HT-29 (cell line): ENCODE measurements at places on chromosomes 13 and 19.
A peak's percentile ranks its signal among the peaks of the same experiment; 100 is the strongest.

DNA sequence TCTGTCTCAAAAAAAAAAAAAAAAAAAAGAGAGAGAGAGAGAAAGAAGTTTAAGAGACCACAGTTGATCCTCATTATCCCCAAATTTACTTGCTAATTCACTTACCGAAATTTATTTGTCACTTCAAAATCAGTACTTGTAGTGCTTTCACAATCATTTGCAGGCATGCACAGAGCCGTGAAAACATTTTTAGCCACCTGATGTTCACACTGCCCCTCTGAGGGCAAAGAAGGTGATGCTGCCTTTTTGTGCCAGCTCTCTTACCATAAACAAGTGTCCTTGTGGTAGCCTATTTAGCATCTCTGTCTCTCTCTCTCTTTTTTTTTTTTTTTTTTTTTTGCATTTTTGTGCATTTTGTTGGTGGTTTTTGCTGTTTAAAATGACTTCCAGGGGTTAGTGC is 24.1 kb upstream of the CASP14 start:
- no peak for DNase-seq

GRCh38 chr13:112532837-112533745 is 54.9 kb downstream of the TUBGCP3 start:
- no peak for DNase-seq

DNA sequence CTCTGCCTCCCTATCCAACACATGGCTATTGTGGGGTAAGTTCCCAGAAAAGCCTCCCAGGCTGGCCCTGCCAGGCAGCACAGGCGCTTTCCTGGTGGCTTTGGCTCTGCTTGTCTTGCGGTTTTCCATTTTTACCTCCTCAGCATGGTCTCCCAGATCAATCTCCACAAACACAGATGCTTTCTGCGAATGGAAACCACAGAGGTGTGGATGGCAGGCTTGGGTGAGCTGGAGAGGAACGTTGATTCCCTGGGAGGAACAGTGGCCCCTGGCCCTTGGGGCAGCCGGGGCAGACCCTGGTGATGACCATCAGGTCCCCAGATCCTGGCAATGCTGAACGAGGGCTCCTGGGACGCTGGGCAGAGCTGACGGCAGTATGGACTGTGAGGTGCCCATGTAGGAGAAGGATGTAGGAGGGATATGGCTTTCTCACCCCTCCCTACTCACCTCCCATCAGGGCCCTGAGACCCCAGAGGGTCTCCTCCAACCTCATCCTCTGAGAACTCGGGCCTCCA is 6.6 kb downstream of the C13orf46 start:
- no peak for DNase-seq

GRCh38 chr19:5971714-5972354 is 6.1 kb downstream of the RANBP3 start:
- DNase-seq = no peak

DNA sequence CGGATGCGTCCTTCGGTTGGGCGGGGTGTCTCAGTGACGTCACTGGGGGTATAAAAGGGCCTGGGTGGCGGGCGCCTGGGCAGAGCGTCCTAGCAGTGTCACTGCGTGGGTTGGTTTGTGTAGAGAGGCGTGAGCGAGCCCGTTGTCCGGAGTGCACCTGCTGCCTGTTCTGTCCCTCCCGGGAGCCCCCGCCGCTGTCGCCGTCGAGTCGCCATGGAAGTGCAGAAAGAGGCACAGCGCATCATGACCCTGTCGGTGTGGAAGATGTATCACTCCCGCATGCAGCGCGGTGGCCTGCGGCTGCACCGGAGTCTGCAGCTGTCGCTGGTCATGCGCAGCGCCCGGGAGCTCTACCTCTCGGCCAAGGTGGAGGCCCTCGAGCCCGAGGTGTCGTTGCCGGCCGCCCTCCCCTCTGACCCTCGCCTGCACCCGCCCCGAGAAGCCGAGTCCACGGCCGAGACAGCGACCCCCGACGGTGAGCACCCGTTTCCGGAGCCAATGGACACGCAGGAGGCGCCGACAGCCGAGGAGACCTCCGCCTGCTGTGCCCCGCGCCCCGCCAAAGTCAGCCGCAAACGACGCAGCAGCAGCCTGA is 2.9 kb downstream of the IER2 start:
- DNase-seq = peak; percentile 92

DNA sequence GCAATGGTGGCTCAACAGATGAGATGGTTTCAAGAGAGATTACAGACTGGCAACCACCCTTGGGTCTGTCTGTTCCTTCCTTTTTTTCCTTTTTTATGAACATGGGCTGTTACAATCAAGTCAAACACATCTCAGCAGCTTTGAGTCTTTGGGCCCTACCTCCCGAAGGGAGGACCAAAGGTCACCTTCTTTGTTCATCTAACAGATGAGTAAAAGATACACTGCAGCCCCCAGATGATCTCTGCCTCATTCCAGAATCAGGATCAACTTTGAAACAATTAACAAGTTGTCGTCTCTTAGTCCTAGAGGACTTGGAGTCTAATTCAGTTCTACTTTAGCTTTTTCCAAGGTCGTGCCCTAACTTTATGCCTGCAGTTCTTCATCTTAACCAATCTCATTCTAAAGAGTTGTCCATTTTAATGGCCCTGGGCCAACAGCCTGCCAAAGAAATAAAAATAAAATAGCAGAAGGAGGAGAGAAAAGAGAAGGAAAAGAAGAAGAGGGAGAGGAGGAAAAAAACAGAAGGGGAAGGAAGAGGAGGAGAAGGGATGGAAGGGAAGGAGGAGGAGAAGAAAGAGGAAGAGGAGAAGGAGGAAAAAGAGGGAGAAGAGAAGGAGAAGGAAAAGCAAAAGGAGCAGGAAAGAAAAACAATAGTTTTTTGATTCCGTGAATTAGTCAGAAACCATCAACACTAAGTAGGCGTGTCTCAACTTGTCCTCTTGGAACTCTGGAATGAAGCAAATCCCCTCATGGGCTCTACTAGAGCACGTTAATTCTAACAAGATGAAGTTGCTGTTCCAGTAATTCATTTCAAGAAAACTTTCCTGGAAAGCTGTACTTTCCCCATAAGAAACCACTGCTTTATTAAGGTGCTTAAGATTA is 281.2 kb downstream of the FOXO1 start:
- no peak for DNase-seq

- DNase-seq = no peak
Measured at GRCh38 chr13:32001769-32002168, 29.8 kb upstream of the FRY start.

DNA sequence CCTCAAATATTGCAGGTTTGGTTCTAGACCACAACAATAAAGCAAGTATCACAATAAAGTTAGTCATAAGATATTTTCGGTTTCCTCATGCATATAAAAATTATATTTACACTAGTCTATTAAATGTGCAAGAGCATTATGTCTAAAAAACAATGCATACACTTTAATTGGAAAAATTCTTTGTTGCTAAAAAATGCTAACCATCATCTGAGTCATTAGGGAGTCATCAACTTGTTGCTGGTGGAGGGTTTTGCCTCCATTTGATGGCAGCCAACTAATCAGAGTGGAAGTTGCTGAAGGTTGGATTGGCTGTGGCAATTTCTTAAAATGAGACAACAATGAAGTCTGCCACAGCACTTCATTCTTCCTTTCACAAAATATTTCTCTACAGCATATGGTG is 422.3 kb upstream of the GPC6 start:
- no peak for DNase-seq

DNA sequence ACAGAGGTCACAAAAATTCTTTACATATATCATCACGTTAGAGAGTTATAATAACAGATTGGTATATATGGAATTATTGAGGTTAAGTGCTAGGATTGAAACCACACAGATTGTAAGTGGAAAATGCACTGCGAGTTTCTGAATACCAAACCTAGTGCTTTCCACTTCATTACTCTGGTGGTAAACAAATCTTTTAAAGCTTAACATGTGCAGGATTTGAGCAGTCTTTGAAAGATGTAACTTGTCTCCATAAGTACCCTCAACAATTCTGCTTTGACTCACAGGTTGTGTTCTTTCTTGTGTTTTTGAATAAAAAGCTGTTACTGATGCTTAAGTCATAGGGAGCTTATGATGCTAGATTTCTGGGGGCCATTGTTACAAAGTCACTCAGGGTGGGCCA is 314.7 kb upstream of the DACH1 start:
- no peak for DNase-seq

DNA sequence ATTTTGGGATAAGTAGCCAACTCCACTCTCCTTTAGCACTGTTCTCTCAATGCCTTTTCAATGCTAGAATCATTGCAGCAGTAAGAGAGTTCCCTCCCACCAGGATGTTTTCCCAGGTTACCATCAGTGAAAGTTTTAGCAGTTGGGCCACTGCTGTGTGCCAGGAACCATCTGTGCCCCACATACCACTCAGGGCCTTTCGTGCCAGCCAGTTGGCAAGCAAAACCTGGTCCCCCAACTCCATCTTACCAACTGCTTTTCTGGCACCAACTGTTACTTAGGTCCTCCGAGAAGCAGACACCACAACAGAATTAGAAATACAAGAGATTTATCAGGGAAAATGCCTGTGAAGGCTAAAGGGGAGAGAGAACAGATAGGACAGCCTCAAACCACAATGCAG is 533.4 kb upstream of the NBEA start:
- no peak for DNase-seq
